ENCODE measurements at places on chromosomes 2 and 18.

DNA sequence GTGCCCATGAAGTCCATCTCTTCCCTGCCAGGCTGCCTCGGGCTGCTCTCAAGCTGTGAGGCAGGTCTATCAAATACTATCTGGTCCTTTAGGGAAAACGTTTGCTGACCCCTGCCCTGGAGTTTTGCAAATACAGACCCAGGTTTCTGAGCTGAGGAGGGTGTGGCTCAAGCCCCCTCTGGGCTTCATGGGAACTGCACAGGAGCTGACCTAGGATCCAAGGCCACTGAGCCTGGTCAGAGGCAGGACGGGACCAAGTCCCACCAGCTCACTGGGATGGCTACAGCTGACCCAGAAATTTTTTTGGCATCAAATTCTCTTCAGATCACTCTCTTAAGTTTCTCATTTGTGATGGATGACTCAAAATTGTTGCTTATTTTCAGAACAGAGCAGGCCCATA, 14.1 kb downstream of the ZNF516 start:
- DNase-seq = no peak
- H3K4me3 ChIP-seq = no peak overlapping the region
- H3K27me3 ChIP-seq = peaks cover 46% of the 10 kb centered on the region
- no peak overlapping the region for H3K27ac ChIP-seq
- H3K4me1 ChIP-seq = no peaks in the 10 kb centered on the region

GRCh38 chr18:62982600-62983251, 267.4 kb downstream of the PHLPP1 start:
- no peak overlapping the region for H3K27ac ChIP-seq
- peaks cover 3% of the 10 kb centered on the region for H3K27me3 ChIP-seq
- peaks cover 6% of the 10 kb centered on the region for H3K4me1 ChIP-seq
- peak; percentile 45 for DNase-seq
- peak overlapping the region; percentile 17 for H3K4me3 ChIP-seq

GRCh38 chr2:168475636-168476035, 19.6 kb downstream of the CERS6 start:
- no peak overlapping the region for H3K27ac ChIP-seq
- H3K27me3 ChIP-seq = no peaks in the 10 kb centered on the region
- no peaks in the 10 kb centered on the region for H3K4me1 ChIP-seq
- H3K4me3 ChIP-seq = no peak overlapping the region
- DNase-seq = no peak

- H3K27me3 ChIP-seq = no peaks in the 10 kb centered on the region
- H3K4me3 ChIP-seq = no peak overlapping the region
- H3K36me3 ChIP-seq = peaks cover 40% of the 10 kb centered on the region
- H3K27ac ChIP-seq = peak overlapping the region; percentile 93
- DNase-seq = no peak
Observed at GRCh38 chr2:174611854-174612253, 14.2 kb upstream of the WIPF1 start.

DNA sequence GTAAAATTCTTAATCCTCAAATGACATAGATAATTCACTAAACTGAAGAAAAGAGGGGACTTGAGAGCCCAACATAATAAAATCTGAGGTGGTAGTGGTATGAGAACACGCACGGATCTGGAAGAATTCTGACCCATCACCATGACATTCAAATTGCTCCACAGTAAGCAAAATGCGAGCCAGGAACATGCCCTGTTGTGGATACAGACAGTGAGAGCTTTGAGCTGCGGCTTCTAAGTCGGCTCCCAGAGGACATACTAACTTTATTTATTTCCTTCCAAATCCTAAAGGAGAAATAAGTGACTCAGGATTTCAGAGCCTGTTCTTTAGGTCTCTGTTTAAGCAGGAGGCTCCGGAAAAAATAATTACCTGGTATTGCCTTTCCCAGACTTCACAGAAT, 143.4 kb upstream of the SMAD7 start:
- H3K27ac ChIP-seq = no peak overlapping the region
- peaks cover 4% of the 10 kb centered on the region for H3K36me3 ChIP-seq
- H3K4me3 ChIP-seq = no peak overlapping the region
- no peak for DNase-seq
- no peaks in the 10 kb centered on the region for H3K27me3 ChIP-seq

GRCh38 chr2:54290356-54291025, 34.5 kb upstream of the TSPYL6 start:
- no peak for DNase-seq
- no peaks in the 10 kb centered on the region for H3K4me1 ChIP-seq
- H3K27me3 ChIP-seq = no peaks in the 10 kb centered on the region
- H3K4me3 ChIP-seq = no peak overlapping the region
- no peaks in the 10 kb centered on the region for H3K36me3 ChIP-seq
